Omental fat pad (tissue), 4 donors: ENCODE measurements at places on chromosomes 11 and 22.

- DNase-seq, result no peak
These were observed 28.7 kb downstream of the DDIAS start for GRCh38 chr11:82930229-82930628.

GRCh38 chr11:125123947-125124617, 12.7 kb upstream of the TMEM218 start:
- no peak for DNase-seq

- no peak for DNase-seq
These were observed 162.5 kb downstream of the ETS1 start for GRCh38 chr11:128424851-128425285.

DNA sequence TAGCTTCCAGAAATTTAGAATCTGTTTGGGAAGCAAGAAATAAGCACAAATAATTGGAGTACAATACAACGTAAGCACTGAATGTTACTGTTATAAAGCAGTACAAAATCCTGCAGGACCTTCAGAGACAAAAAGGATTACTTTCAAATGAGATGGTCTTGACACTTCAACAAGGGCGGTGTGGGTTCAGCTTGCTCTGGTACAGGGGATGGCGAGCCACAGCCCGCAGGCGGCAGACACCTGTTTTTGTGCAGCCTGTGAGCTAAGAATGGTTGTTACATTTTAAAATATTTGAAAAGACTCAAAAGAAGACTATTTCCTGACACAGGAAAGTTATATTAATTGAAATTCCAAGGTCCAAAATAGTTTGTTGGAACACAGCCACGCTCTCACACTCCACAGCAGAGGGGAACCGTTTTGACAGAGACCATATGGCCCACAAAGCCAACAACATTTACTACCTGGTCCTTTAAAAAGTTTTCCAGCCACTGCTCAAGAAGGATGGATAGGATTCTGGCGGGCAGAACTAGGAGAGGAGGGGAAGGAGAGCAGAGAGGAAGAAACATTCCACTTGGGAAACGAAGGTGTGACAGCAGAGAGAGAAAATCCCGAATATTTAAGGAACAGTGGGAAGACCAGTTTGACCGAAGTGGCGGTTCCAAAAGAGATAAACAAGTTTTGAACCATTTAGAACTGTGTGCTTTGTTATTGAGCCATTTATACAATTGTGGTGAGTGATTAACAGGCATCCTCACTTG, 6.3 kb downstream of the PRDM10 start:
- no peak for DNase-seq

GRCh38 chr11:93735627-93736026, 5.7 kb downstream of the TAF1D start:
- no peak for DNase-seq

- peak; percentile 48 for DNase-seq
These were observed 902 bp downstream of the RASGRP2 start for GRCh38 chr11:64742889-64743590.

- DNase-seq, result no peak
These were observed 151.9 kb downstream of the LDLRAD3 start for GRCh38 chr11:36095716-36096115.

GRCh38 chr22:45318558-45319323, 9.0 kb downstream of the FAM118A start:
- no peak for DNase-seq

- no peak for DNase-seq
These were observed 28.6 kb downstream of the PTPRJ start for GRCh38 chr11:48008951-48009270.

DNA sequence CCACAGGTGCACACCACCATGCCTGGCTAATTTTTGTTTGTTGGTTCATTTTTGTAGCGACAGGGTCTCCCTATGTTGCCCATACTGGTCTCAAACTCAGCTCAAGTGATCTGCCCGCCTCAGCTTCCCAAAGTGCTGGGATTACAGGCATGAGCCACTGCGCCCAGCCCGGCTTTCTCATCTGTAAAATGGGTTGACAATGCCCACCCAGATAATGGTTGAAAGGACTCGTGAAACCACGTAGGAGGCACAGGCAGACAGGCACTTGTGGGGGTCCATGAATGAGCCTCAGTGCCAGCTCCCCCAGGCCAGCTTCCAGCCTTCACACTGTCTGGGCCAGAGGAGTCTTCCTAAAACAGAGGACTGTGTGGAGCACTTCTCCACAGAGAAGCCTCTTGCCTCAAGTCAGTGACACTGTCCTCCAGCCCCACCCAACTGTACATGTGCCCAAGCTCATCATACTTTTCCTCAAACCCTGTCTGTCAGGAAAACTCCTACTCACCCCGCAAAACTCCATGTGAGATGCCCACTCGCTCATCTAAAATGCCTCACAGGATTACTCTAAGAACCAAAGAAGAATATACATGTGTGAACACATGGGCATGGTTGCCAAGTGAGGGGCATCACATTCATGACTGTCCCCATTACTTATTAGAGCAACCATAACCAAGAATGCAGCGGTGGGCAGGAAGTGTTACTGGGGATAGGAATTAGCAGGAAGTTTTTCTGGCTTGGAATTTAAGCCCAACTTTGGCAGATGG, 32.1 kb upstream of the WNT7B start:
- DNase-seq, result no peak

- DNase-seq, result no peak
These were observed 14.0 kb upstream of the GDPD5 start for GRCh38 chr11:75539459-75540334.

GRCh38 chr22:22344430-22344829, 99.8 kb downstream of the VPREB1 start:
- DNase-seq, result no peak

GRCh38 chr11:68569357-68569756, 108.8 kb downstream of the PPP6R3 start:
- no peak for DNase-seq

GRCh38 chr22:44848791-44849420, 96.5 kb downstream of the ARHGAP8 start:
- no peak for DNase-seq

DNA sequence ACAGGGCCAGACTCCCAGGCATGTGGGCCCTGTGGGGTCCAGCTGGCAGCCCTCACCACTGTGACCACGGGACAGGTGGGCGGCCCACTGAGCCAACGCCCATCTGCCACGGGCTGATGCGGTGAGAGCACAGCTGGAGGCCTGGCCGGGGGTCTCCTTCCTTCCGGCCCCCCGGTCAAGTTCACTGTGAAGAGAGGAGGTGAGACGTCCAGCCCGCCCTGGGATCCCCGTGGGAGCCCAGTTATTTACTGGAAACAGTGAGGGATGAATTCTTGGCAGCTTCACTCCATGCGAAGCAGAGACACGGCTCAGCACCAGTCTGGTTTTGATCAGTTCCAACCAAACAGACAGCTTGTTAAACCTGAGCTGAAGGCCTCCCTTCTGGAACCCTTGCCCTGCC, 38.7 kb downstream of the WNT11 start:
- DNase-seq, result no peak

GRCh38 chr11:68479390-68479789, 18.8 kb downstream of the PPP6R3 start:
- DNase-seq, result no peak

GRCh38 chr22:17678817-17679385, 40.3 kb downstream of the BCL2L13 start:
- no peak for DNase-seq

- DNase-seq, result no peak
These were observed 78.5 kb downstream of the MORC2 start for GRCh38 chr22:30889996-30890480.

- DNase-seq, result no peak
These were observed 131.9 kb downstream of the RASSF10 start for GRCh38 chr11:13140873-13141655.

- DNase-seq, result no peak
These were observed 863.8 kb downstream of the KCNA4 start for GRCh38 chr11:29153078-29153477.

- no peak for DNase-seq
These were observed 589 bp downstream of the SCGB1A1 start for GRCh38 chr11:62419314-62419929.

GRCh38 chr11:69669486-69669885, 5.7 kb downstream of the LTO1 start:
- no peak for DNase-seq

DNA sequence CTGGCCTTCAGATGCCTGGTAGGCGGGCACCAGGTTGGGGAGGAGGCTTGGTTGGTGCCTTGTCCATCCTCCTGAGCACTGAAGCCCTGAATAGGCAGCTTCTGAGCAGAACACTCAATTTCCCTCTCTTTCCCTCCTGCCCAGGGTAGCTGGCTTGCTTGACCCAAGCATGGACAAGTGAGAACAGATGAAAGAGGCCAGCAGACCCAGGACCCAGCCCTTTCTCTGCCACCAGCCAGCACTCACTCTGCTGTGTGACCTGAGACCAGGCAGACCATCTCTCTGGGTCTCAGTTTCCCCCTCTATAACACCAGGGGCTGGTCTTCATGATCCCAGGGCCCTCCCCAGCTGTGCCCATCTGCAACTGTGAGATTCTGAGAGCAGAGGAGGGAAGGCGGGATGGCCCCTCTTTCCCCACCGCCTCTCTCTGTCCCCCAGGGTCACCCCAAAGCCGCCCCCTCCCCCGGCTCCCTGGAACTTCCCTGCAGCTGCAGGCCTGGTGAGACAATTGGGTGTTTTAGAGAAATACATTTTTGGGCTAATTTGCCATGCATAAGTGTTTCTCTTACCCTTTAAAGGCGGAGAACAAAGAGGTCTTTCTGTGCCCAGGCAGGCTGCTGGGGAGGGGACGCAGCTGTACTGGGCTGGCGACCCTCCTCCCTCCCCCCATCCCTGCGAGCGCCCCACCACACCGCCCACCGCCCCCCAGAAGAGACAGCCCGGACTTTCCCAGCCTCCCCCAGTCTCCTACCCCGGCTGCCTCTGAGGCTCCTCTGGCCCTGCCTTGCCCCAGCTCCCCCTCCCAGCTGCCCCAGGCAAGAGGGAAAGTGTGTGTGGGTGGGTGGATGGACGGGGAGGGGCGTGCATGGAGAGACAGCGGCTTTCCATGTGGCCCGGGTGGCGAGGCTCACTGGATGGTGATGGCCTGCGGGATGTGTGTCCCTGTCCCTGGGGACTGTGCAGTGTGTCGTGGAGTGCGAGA, 30.8 kb upstream of the PICK1 start:
- no peak for DNase-seq

- no peak for DNase-seq
These were observed 6.1 kb upstream of the B3GAT1 start for GRCh38 chr11:134417871-134418840.

DNA sequence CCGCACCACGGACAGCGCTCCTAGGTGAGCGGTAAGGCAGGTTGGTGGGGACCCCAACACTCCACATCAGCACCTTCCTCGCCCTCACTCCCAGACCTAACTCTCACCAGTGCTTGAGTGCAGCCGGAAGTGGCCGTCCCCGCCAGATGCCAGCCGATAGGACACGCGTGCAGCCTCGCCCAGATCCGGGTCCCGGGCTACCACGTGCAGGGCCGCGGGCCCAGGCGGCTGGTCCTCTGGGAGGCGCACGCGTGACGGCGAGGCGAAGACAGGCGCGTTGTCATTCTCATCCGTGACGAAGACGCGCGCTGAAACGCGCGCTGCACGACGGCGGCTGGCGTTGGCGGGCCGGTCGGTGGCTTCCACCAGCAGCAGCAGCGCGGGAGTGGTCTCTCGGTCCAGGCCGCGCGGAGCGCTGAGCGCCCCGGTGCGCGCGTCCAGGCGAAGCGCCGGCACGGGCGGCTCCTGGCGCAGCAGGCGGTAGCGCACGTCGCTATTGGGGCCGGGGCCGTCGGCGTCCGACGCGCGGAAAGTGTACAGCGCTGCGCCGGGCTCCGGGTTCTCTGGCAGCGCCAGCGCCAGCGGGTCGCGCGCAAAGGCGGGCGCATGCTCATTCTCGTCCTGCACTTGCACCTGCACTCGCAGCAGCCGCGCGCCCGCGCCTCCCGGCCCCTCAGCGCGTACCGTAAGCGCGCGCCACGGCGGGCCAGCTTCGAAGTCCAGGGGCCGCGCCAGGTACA, 10.8 kb upstream of the TPP1 start:
- no peak for DNase-seq

GRCh38 chr11:46674463-46675287, 25.7 kb downstream of the ARHGAP1 start:
- DNase-seq, result no peak

GRCh38 chr11:85855341-85855656, at the start of gene CCDC83:
CCDC83 (plus strand) TSS chr11:85855383; CDS start chr11:85865124, 9,741 bp downstream.
- DNase-seq, result no peak

DNA sequence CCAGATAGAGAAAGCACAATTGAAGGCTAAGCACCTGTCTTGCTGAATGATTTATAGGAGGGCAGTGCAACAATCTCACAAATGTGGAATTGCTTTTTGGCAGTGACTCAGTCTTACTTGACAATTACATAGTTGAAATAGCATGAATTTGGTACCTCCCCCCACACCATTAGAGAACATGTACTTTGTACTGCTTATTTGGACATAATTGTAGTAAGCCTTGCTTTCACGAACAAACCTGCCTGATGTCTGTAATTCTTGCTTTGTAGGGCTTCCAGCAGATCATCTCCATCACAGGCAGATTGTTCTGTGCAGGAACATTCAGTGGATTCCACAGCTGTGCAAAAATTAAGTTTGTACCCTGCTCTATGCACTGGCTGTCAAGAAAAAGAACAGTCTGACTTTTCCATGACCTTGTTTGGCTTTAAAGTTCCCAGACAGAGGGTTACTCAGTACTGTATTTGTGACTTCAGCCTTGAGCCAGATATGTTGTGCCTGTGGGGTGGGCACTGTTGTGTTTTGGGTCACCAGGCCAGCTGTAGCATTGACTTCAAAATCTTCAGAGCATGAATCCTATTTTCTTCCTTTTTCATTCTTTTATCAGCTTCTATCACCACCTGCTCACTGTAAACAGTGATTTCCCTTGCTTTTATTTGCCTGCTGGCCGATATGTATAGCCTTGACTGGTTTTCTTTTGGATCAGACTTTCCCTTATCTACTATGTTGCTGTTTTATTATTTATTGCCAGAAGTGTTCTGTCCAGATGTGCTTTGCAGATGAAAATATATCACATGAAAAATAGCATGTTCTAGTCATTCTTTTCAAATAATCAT, 941.0 kb upstream of the CHORDC1 start:
- no peak for DNase-seq

DNA sequence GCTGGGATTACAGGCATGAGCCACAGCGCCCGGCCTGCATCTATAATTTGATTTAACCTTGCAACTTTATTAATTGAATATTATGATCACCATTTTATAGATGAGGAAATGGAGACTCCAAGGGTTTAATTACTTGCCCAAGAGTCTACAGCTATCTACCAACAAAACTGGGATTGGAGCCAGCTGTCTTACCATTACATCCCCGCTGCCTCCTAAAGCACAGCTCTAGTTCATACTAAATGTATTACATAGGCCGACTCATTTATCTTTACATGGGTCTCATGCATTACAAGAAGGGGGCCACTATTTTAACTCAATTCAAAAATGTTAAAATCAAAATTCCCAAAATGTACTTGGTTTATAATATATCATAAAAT, 14.1 kb upstream of the TMA7B start:
- no peak for DNase-seq

GRCh38 chr11:82560836-82561235, 172.8 kb downstream of the FAM181B start:
- no peak for DNase-seq

GRCh38 chr11:65420979-65421793, 1.4 kb upstream of the NEAT1 start:
- peak; percentile 96 for DNase-seq
